NCI-H1092 treated with DMSO at 0.1 percent for 48 hours (cell line): ENCODE measurements at places on chromosomes 4 and X.

- DNase-seq = no peak
These were observed 3.6 kb upstream of the TMEM271 start for GRCh38 chr4:579543-580175.

DNA sequence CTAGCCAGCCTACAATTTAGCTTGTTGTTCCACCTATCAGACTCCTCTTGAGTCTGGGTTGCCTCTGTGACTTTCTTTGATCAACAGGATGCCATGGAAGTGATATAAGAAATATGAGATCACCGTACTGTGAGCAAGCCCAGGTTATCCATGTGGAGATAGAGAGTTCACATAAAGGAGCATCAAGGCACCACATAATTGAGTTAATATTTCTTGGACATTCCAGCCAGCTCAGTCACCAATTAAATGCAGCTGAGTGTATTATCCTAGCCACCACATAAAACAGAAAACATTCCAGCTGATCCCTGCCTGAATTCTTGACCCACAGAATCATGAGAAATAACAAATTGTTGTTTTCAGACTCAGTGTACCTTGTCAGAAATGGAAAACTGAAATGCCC lies 253.6 kb downstream of the PPP1R2C start:
- DNase-seq = no peak

GRCh38 chrX:133185938-133186337 lies 32.2 kb downstream of the TFDP3 start:
- no peak for DNase-seq

DNA sequence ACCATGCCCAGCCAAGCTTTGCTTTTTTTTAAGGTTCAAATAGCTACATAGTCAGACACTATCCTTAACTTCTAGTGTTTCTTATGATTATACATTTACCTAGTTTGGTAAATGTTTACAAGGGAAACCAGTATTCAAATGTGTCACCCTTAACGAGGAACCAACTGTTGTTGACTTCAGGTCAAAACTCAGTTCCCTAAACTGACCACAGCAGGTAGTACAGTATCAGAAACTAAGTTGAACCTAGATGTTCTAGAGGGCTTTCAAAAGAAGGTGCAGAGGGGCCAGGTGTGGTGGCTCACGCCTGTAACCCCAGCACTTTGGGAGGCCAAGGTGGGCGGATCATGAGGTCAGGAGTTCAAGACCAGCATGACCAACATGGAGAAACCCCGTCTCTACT lies 11.3 kb downstream of the GPC4 start:
- DNase-seq = no peak

GRCh38 chr4:46249516-46249915 lies 125.7 kb upstream of the GABRG1 start:
- no peak for DNase-seq

DNA sequence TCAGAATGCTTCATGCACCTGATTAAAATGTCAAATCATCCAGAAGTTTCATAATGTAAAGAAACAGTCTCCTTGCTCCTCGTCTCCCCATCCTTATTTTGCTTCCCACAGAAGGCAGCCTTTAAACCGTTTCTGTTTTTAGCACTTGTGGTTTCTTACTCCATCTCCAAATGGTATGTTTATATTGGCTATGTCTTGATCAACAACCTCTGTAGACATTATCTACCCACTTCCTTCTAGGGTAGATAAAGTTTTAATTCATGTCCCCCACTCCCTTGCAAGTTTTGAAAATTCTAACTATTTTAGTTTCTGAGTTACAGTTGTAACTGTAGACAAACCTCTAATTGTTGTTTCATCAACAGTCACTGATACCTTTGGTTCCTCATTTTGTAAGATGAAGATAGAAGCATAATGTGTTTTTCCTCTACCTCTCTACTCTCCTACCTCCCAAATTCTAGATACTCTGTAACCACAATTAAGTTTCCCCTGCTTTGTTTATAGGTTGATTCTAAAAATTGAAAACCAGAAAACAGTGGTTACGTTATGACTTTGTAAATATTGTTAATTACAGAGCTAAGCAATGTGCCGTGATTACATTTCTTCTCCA lies 291.7 kb upstream of the GATB start:
- DNase-seq = no peak

DNA sequence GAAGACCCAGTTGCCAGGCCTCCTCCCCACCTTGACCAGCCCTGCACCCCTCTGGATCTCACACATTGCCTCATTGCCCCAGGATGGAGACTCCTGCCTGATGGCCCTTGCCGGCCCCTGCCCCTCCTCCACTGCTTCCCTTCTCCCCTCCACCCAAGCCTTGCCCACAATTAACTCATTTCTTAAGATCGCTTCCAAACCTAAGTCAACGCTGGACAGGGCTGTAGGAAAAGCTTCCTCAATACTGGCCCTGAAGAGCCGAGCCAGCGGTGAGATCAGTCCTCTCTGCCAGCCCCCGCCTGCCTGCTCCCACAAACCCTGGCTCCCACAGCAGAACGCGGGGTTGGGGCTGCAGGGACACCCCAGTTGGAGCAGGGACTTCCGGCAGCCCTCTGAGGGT lies 7.5 kb upstream of the HAUS7 start:
- DNase-seq = no peak

GRCh38 chr4:48446642-48447041 lies 36.5 kb upstream of the SLC10A4 start:
- DNase-seq = no peak

DNA sequence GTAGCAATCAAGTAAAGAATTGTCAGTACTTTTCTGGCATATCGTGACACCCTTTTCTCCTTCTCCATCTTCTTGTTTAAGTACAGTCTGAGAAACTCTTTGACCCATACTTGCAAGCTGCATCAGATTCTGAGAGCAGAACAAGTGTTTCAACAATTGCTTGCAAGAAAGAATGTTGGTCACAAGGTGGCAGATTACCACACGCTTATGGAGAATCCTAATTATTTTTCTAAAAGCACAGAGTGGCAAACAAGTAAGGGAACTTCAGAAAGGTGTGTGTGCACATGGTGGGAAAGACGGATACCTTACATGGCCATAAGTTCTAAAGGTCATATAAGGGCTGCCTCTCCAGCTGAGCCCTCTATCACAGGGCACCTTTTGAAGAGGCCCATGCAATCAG lies 136.4 kb upstream of the FGF13 start:
- DNase-seq = no peak

DNA sequence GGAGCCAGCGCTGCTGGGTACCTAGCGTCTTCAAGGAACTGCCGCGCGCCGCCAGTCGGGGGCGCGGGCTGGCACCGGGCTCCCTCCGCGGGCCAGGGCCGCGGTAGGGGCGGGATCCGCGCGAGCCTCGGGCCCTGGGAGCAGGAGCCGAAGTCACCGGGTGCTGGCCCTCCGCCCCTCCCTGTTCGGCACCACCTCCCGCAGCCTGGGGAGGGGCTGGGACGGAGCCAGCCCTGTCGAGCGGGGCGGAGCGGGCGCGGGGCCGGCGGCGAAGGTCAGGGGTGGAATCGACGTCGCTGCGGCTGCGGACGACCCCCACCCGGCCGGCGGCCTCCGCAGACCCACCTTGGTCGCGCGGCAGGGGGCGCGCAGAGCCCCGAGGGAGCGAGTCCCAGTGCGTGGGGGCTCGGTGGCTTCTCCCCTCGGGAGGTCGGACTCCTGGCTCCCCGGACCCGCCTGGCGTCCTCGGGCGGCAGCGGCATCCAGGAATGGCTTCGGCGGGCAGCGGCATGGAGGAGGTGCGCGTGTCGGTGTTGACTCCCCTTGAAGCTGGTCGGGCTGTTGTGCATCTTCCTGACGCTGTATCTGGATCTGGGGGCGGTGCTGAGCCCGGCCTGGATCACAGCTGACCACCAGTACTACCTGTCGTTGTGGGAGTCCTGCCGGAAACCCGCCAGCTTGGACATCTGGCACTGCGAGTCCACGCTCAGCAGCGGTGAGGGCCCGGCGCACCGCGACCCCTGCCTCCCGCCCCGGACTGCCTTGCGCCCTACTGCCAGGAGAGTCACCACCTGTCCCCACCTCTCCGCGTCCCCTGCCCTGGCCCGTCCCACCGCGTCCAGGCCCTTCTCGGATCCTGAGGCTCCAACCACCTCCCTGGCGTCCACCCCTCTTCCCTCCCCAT lies 50.5 kb upstream of the FAM47C start:
- DNase-seq = no peak

GRCh38 chr4:150072906-150073714 lies 5.1 kb upstream of the DCLK2 start:
- DNase-seq = no peak

- DNase-seq = no peak
These were observed 9.2 kb upstream of the VAMP7 start for GRCh38 chrX:155871934-155872333.

GRCh38 chr4:98284640-98285046 lies 23.5 kb downstream of the RAP1GDS1 start:
- no peak for DNase-seq

GRCh38 chrX:46573331-46573891 lies at the start of gene CHST7:
TSS of gene CHST7 (plus strand) at chrX:46573765. CDS start at chrX:46573932, 167 bp downstream.
- DNase-seq = peak; percentile 83

GRCh38 chr4:72629540-72629939 lies 60.5 kb upstream of the ADAMTS3 start:
- no peak for DNase-seq

DNA sequence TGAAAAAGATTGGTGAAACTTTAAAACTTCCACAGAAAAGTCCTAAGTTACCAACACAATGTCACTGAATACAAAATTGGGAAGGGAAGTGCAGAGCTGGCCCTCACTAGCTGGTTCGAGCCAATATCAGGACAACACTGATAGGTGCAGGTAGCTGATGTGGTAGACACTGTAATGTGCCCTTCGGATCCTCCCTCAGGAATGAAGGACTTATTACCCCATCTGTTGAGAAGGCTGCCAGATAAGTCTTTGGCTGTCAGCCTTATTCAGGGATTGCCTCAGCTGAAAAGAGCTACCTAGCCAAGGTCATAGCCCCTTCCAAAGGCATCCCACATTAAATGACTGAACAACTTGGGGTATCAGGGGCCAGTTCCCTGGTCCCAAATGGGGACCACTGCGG lies 5.3 kb downstream of the MCF2 start:
- no peak for DNase-seq

DNA sequence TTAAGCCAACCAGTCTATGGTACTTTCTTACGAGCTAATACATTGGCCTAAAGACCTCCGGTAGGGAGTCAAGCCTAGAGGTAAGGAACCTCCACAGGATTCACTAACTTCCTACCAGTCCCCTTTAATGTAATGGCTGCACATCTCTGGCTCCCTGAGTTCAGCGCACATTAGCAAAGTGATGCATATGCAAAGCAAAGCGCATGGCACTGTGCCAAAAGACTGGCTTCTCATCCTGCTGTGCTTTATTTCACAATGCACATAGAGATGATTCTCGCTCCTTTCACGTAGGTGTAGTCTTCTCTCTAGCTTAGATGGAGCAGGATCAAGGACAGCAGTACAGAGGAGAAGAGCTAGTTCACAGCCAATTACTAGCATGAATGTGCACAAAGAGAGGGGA lies 14.6 kb upstream of the CLTRN start:
- DNase-seq = no peak

GRCh38 chr4:23920716-23921446 lies 31.0 kb upstream of the PPARGC1A start:
- DNase-seq = no peak

DNA sequence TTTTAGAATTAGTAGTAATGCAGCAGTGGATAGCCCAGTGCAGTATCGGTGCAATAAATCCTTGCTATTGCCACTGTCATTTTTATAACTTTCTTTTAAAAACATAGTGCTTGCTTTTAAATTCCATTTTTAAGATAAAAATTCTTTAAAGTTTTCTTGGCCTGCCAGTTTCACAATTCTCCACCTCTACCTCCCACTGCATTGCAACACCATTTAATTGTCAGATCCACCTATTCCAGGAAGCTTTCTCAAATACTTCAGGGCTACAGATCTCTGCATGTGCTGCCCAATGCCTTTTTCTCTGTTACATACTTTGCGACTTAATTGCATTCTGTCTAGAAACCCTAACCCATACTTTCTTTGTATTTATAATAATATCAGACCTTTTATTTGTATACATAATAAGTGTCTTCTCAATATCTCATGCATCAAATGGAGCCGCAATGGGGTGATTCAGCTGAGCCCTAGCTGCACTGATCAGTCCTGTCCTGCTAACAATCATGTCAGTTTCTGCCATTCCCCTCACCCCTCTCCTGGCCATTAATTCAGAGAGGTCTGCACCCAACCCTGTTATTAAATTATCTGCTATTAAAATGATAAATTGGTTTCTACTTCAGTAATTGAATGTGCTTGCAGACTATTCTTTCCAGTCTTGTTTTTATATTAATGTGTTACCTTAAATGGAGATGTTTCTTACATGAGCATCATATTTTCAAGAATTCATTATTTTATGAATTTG lies 193.1 kb downstream of the SLIT2 start:
- DNase-seq = no peak

DNA sequence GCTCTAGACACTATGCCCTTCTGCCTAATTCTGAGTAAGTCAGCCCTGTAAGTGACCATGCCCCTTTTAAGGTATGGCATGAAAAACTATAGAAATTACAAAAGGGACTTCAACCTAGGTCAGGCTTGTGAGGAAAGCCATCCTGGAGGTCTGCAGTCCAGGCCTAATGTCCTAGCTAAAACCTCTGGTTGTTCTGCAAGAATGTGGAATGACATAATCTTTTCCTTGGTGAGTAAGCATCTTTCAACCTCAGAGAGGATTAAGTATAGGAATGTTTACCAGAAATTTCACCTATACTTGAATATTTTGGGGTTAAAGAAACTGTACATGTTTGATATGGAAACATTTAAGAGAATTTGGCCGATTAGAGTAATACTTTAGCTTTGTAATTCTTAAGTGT lies 23.8 kb upstream of the HPSE start:
- no peak for DNase-seq

- DNase-seq = no peak
These were observed 178.3 kb downstream of the RASL11B start for GRCh38 chr4:53040459-53040815.

DNA sequence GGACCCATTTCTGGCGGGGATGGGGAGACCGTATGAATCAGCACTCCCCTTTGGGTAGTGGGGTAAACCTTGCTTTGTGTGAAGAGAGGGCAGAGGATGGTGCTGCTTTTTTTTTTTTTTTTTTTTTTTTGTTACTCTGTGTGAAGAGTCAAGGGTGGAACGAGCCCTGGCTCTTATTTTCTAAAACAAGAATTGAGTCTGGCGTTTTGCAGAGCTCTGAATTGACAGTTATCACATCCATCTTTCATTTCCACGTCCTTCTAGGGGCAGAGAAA lies 1.2 kb downstream of the SLAIN2 start:
- no peak for DNase-seq

- no peak for DNase-seq
These were observed 1025.3 kb downstream of the PCDH19 start for GRCh38 chrX:99384594-99385374.

DNA sequence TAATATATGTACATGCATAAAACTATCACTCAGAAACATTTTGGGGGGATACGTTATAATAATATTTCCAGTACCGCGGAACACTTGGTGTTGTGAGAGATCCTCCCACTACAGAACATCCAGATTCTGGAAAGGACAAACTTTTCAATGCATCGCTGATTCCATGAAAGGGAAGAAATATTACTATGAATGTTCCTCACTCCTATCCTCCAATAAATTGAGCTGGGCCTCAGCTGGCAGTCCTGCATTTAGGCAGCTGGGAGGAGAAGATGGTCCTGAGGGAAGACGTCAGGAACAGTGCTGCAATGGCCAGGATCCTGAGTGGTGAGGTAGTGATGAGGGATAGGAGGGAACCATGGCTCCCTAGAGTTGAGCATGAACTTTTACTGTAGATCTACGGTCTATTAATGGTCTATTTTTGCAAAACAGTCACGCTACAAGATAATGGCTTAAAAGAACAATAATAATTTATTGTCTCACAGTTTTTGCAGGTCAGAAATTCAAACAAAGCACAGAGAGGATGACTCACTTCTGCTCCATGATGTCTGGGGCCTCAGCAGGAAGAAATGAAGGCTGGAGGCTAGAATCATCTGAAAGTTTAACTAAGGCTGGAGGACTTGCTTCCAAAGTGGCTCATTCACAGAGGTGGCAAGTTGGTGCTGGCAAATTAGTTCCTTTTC lies 538.1 kb downstream of the STIM2 start:
- DNase-seq = no peak
